ENCODE measurements at places on chromosomes 1 and 21. TPM values are rescaled to one million over a fixed set of nuclear protein-coding genes. Genes with fewer than 3 reads are reported as not detected.

ATP6V1G3 gene
- polyA plus RNA-seq: not detected

UMODL1 gene
- 0.05 TPM for polyA plus RNA-seq

MARCKSL1 gene
- polyA plus RNA-seq: 576 TPM

OLFML2B gene
- polyA plus RNA-seq: 2.0 TPM

REN gene
- not detected for polyA plus RNA-seq
